Activated naive CD4-positive, alpha-beta T cell (primary cell): ENCODE measurements at places on chromosomes 12 and 14.

DNA sequence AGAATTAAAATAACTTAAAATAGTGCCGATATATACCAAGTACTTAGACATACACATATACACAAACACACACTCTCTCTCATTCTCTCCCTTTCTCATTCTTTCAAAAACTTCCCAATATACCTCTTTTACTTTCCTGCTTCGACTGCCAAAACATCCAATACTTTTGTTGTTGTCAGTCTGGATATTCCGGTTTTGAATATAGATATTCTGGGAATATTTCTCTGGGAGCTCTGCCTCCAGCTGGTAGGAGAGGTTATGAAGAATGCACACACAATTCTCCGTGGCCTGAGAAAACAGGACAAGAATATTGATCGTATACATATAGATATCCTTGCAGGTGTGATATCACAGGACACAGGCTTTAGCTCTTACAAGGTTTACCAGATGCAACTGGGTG lies 66.6 kb upstream of the YARS2 start:
- DNase-seq = no peak

DNA sequence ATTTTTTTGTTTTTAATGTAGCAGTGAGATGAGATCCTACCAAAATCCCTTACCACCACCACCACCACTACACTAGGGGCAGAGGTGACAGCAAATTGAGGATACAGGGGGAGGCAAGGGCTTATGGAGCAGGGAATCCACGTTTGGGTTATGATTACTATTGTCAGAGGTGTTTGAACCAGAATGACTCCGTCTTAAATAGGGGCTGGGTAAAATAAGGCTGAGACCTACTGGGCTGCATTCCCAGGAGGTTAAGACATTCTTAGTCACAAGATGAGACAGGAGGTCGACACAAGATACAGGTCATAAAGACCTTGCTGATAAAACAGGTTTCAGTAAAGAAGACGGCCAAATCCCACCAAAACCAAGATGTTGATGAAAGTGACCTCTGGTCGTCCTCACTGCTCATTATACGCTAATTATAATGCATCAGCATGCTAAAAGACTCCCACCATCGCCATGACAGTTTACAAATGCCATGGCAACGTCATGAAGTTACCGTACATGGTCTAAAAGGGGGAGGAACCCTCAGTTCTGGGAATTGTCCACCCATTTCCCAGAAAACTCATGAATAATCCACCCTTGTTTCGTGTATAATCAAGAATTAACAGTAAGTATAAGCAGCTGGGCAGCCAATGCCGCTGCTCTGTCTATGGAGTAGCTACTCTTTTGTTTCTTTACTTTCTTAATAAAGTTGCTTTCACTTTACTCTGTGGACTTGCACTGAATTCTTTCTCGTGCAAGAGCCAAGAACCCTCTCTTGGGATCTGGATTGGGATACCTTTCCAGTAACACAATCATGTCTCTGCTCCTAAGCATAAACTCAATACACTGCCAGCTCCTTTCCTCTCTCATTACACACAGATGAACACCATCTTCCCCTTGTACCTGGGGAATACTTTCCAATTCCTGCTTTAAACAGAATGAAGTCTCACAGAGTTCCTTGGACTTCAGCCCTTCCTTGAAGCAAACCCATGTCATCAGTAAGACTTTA lies 16.7 kb upstream of the CRY1 start:
- DNase-seq = no peak

DNA sequence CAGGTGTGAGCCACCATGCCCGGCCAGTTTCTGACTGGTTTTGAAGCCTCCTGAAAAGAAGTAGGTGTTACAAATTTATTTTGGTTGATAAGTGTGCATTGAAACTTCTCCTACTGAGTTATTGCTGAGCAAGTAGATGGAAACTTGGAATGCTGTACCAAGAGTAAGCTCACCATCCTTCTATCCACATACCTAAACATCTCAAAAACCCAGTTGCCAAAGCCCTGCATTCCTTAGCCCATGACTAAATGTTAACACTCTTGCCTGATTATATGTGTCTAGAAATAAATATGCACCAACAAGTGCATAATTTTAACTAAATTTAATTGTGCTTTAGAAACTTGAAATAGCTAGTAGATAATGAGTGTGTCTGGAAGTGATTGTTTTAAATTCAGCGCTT lies 357.8 kb downstream of the DUSP6 start:
- no peak for DNase-seq

DNA sequence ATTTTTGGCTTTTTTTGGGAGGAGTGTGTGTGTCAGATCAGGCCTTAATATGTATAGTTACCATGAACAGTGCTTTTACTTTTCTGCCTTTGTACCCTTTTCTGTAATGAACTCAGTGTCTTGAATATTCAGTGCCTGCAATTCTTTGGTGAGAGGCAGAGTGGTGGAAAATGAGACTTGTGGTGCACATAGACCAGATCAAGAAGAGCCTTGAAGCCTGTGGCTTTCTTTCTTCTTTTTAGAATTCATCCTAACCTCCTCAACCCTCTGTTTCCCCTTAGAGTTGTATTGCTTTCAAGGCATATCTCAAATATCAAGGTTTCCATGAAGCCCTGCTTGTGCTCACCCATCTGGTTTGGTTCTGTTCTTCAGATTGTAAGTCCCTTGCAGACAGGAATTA lies 2.6 kb downstream of the YLPM1 start:
- DNase-seq = no peak

DNA sequence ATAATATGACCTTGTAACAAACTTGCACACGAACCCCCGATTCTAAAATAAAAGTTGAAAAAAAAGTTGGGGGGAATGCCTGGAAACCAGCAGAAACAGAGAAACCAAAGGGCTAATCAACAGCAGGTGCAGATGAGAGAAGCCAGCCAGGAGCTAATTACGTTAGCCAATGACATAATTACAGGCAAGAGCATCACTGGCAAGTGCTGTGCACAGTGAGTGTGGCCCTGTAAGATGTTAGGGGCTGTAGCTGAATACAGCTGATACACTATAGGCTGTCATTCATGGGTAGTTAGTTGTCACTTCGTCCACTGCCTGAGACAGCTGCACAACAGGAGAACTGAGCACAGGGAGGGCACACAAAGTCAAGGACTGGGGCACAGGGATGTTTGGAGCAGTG lies 7.3 kb upstream of the FGF23 start:
- no peak for DNase-seq

DNA sequence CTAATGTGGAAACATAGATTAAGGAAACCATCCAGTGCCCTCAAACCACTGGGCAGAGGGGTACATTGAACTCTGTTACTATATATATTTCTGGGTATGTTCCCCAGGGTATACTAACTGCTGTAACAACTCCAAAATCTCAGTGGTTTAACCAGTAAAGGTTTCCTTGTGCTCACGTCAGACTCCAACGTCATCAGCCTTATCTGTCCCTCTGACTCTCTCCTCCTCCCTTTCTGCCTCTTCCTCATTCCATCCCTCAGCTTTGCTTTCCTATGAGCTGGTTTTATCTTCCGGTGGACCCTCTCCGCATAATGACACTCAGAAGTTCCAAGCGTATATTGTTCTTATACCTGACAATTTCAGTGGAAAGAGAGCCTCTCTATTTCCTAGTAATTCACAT lies 21.2 kb upstream of the SMCO2 start:
- no peak for DNase-seq

DNA sequence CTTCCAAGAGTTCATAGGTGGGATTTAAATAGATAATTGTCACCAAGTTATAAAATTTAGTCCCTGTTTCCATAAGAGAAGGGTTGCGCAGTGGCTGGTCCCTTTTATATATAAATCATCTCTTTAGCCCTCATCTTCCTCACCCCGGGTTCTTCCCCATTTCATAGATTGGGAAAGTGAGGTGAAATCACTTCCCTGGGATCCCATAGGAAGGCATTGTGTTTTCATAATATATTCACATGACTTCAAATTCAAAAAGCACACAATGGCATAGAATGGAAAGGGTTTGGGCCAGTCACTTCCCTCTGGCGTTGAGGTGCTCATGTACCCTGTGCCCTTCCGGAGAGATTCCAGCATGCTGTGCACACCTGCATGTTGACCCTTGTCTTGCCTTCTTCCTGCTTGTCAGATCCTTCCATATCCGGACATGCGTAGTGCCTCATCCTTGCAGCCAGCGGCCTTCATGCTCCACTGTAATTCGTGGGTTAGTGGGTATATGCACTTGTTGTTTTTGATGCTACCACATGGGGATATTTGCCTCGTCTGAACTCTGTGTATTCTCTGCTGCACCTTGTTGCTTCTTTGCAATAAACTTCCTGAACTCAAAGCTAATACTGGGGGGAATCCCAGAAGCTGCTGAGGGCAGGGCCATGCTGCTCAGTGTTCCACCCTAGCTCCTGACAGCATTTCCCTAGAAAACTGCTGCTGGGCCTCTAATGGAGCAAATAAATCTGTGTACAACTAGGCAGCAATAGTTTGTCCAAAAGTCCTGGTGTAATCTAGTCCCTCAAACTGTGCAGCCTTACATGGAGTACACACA lies 59.6 kb downstream of the ANAPC7 start:
- DNase-seq = no peak

GRCh38 chr14:85564841-85565527 lies 35.0 kb downstream of the FLRT2 start:
- no peak for DNase-seq

DNA sequence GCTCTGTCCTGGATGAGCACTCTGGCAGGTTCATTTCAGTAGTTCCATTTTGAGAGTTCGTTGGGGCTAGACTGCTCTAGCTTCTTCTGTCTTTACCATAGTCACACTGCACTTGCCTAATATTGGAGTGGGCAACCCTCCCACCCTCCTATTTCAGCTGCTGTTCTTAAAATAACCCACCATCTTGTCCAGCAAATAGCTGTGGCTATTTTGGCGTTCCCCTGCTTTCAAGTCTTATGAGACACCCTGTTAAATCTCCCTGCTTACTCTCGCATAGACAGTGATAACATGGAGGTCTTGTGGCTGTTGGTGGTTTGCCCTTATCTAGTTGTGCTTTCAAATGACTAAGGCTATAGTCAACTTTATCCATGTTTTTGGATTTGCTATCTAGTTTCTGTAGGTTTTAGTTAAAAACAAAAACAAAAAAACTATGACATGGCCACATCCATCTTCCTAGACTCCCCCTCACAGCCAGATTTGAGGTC lies 65.5 kb downstream of the LRP6 start:
- DNase-seq = no peak

DNA sequence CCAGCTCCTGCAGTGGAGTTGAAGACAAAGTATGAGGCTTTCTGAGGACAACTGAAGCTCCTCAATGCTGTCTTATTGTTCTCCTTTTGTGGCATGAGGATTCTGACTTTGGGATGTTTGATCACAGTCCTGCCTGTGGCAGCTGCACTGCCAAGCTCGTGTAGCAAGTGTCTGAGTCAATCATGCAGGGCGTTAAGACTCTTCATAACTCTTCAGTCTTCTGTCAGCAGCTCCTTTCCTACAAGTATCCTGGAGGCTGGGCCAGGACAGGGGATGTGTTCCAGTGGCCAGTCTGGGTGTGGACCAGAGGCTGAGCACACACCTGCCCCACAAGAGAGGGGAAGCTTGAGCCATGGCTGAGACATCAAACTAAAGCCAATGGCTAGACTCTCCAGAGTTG lies 94.3 kb downstream of the PELI2 start:
- no peak for DNase-seq

DNA sequence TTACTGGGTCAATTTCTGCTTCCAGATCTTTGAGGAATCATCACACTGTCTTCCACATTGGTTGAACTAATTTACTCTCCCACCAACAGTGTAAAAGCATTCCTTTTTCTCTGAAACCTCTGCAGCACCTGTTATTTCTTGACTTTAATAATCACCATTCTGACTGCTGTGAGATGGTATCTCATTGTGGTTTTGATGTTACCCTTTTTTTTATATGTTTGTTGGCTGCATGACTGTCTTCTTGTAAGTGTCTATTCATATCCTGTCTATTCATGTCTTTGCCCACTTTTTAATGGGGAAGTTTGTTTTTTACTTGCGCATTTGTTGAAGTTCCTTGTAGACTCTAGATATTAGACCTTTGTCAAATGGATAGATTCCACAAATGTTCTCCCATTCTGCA lies 324.9 kb downstream of the NAV3 start:
- DNase-seq = no peak

DNA sequence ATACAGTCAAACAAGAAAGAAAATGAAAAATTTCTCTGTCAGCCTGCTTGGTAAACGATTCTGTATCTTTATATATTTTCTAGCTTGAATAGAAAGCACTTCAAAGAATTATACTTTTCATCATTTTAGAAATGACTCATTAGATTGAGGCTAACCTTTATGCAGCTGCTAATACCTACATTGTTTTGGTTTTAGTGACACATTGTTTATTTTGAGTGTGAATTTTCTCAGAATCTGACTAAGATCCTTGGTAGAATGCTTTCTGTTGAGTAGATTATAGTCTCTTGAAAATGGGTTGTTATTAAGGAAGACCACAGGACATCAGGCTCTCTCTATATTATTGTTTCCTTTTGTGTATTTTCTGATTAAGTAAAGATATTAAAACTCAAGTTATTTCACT lies at the start of gene PMCH:
Gene PMCH (minus strand): TSS at position 45 of the 400 bp plus-strand sequence. CDS start 63 bp downstream, outside the sequence.
- DNase-seq = no peak

GRCh38 chr14:39006721-39007410 lies 96.2 kb downstream of the SEC23A start:
- DNase-seq = no peak

- no peak for DNase-seq
Observed at GRCh38 chr12:71130521-71131069, 27.2 kb downstream of the TSPAN8 start.

- no peak for DNase-seq
Observed at GRCh38 chr12:10088955-10089900, 9.6 kb downstream of the CLEC1A start.

DNA sequence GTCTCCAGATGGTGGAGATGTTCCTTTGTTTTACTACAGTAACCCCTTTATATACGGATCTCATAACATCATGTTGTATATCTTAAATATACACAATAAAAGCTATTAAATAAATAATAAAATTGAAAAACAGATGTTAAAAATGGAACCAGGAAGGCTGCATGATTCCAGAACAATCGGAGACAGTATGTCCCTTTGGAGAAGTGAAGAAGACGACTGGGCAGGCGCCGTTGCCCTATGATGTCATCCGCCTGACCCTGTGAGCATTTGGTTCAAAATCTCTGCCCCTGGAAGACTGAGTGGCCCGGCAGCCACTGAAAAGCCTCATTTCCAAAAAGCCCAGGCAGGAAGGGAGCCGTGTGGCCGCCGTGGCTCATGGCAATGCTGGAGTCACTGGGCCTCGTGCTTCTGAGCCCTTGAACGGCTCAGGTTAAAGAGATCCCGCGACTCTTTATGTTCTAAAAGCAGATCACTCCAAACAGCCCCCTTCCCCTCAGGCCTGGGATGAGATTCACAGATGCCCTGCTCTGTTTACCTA lies 30.8 kb downstream of the RIMBP2 start:
- DNase-seq = no peak

- DNase-seq = no peak
Observed at GRCh38 chr12:42893803-42894202, 304.3 kb upstream of the PRICKLE1 start.
